LoVo (cell line): ENCODE measurements at places on chromosomes 12 and 14.

- DNase-seq, result no peak
These were observed 7.3 kb downstream of the AKT1 start for GRCh38 chr14:104788161-104788818.

GRCh38 chr12:95942524-95943329, at the start of gene CCDC38:
Gene CCDC38 (minus strand): TSS chr12:95942614. CDS start chr12:95936509, 6,105 bp downstream.
- DNase-seq, result peak; percentile 90

- no peak for DNase-seq
These were observed 105.4 kb downstream of the ALX1 start for GRCh38 chr12:85385406-85385805.

- peak; percentile 90 for DNase-seq
These were observed 335.1 kb downstream of the DUSP6 start for GRCh38 chr12:89016970-89017778.

DNA sequence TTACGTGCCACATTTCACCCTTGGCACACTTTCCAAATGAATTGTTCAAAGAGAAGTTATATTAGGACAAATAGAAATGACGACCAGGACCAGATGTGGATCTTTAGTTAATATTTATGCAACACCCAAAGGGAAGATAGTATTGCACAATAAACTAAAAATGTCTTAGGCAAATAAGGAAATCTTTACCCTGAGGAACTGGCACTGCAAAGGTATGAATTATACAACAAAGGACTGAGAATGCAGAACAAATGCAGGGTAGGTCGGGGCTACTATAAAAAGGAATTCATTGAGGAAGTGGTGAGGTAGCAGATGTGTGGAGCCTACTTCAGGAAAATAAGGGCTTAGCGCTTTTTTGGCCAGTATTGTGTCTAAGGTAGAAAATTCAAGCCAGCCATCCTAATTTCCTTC, 3.9 kb upstream of the TMTC2 start:
- peak; percentile 26 for DNase-seq

DNA sequence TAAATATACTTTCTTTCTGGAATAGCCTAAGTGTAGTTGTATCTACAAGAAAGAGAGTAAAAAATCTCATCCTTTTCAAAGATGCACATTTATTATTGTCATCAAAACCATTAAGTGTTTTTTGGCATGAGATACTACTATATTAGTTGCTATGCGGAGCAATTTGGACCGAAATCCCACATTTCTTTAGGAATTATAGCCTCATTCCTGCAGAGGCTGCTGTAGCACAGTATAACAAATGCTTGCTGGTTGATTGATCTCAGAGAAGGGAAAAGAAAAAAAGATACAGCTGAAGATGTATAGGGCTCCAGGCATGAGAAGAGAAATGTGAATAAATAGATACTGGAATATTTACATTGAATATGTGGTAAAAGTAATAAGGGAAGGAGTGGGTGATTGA, 36.0 kb downstream of the RHOJ start:
- no peak for DNase-seq

DNA sequence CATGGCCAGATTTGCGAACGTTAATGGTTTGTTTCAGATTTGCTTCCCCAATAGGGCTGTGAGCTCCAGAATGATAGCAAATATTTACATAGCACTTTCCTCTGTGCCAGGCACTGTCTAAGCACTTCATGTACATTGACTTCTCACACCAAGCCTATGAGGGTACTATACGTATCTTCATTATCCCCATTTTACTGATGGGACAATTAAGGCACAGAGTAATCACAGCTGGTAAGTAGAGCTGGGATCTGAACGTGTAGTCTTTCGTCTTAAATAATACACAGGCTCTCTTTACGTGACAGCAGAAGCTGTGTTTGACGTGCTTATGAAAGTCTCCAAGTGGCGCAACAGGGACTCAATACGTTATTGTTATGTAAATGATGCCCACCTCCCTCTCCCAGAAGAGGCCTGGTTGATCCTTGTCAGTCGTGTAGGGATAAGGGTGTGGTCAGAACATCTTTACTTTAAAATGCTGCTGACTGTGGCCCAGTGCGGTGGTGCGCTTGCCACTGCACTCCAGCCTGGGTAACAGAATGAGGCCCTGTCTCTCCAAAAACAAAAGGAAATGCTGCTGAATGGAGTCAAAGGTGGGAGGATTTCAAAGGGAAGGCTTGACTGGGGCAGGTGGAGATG, 66.3 kb upstream of the TCL1B start:
- no peak for DNase-seq

DNA sequence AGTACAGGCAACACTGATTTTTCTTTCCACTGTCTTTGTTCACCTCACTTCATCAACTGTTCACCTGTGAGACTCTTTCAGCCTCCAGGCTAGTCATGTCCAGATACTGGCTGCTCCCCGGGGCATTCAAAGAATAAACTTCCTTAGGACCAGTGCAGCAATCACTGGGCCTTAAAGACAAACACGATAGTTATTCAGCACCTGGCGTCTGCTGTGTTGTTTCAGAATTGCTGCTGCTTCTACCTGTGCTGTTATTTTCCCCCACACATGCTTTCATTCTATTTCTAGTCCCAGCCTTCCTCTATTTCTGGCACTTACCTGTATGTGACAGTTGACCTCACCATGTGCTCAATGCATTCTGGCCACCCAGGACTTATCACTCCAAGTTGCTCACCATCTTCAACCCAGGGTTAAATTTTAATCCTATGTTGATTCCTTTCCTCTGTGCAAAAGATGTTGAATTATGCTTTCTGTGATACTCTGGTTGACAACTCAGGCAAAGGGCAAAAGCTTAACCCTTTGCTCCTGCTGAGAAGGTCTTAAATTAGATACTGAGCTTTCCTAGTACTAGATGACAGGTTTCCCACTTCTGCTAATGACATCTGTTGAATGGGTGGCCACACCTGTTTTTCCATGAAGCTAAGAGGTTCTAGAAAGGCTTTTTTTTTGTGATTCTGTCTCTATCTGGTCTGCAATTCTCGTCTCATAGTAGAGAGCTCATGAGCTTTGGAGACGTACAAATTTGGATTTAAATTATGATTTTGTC, 41.4 kb downstream of the PTPRQ start:
- no peak for DNase-seq
